ENCODE measurements at places on chromosomes 3 and 15. TPM values are rescaled to one million over a fixed set of nuclear protein-coding genes. Genes with fewer than 3 reads are reported as not detected.

- H3K4me3 ChIP-seq: no peak overlapping the region
- H3K36me3 ChIP-seq: no peaks in the 10 kb centered on the region
Observed at GRCh38 chr3:164250923-164251322, 827.4 kb downstream of the SI start.

Gene MKRN2OS
- polyA plus RNA-seq: 0.16 TPM

Gene RTP4
- polyA plus RNA-seq: 0.35 TPM

GRCh38 chr3:55718074-55718473, 231.0 kb upstream of the WNT5A start:
- no peaks in the 10 kb centered on the region for H3K36me3 ChIP-seq
- H3K27me3 ChIP-seq: no peaks in the 10 kb centered on the region
- DNase-seq: no peak
- H3K4me3 ChIP-seq: no peak overlapping the region

GRCh38 chr15:41828807-41829141, 882 bp downstream of the JMJD7 start:
- H3K36me3 ChIP-seq: peaks cover 34% of the 10 kb centered on the region
- no peaks in the 10 kb centered on the region for H3K27me3 ChIP-seq
- peak overlapping the region; percentile 86 for H3K27ac ChIP-seq
- peaks cover 21% of the 10 kb centered on the region for H3K4me1 ChIP-seq
- H3K4me3 ChIP-seq: peak overlapping the region; percentile 93

Gene LRRC34
- polyA plus RNA-seq: 1.7 TPM

GRCh38 chr3:117692416-117692995, 982.9 kb downstream of the TUSC7 start:
- no peaks in the 10 kb centered on the region for H3K27me3 ChIP-seq
- DNase-seq: no peak
- no peaks in the 10 kb centered on the region for H3K4me1 ChIP-seq
- H3K36me3 ChIP-seq: no peaks in the 10 kb centered on the region
- no peak overlapping the region for H3K27ac ChIP-seq

DNA sequence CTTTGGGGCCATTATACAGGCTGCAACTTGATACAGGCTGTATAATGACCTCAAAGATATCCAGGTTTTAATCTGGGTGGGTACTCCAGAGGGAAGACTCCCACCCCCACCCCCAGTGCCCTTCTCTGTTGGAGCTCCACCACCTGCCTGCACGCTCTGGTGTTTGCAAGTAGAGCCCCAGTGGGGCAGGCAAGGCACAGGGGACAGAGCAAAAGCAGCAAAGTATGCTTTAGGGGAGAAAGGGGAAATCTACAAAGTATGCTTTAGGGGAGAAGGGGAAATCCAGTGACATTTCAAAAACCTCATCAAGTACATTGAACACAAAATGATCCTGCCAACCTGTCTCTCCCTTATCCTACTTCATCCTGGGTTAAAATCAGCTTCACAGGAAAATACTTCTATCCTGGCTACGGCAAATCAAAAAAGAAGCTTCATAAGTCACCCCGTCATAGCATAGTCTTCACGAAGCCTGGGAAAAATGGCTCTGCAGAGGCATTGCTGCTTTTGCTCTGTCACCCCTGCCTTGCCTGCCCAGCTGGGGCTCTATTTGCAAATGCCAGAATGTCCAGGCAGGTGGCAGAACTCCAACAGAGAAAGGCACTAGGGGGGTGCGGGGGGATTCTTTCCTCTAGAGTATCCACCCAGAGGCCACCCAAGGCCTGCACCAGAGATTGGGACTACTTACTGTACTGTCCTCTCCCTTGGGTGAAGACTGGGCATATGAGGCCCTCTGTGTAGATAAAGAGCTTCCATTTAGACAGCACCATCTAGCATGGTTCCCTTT, 60.9 kb upstream of the ATP11B start:
- H3K36me3 ChIP-seq: no peaks in the 10 kb centered on the region
- no peak for DNase-seq
- H3K27me3 ChIP-seq: peaks cover 3% of the 10 kb centered on the region
- H3K27ac ChIP-seq: no peak overlapping the region
- H3K4me3 ChIP-seq: no peak overlapping the region

GRCh38 chr15:64112904-64113303, 17.1 kb downstream of the SNX1 start:
- peak overlapping the region; percentile 65 for H3K27ac ChIP-seq
- no peak overlapping the region for H3K4me3 ChIP-seq
- peaks cover 40% of the 10 kb centered on the region for H3K4me1 ChIP-seq
- H3K27me3 ChIP-seq: no peaks in the 10 kb centered on the region

DNA sequence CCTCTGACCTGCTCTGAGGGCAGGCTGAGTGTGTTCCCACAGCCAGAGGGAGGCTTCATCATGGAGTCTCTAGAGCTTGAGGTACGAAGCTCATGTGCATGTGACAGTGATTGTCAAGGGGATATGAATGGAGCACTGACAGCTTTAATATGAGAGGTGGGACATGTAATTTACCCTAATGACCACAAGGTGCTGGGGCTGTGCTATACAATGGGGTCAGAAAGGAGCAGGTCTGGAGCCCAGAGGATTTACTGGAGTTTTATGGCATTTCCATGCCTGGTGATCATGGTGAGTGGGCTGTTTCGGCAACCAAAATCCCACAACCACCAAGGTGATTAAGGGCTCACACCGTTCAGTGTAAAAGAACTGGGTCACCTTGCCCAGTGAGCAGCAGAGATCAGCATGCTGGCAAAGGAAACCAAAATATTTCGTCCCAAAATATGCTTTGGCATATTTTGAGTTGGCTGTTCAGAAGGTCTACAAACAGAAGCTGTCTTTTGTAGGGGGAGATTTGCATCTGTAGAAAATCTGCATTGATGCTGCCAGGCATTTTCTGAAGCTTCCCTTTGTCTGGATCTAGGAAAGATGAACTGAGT, 40.1 kb upstream of the RASGRF1 start:
- H3K4me3 ChIP-seq: no peak overlapping the region
- DNase-seq: no peak
- H3K27ac ChIP-seq: no peak overlapping the region
- peaks cover 2% of the 10 kb centered on the region for H3K27me3 ChIP-seq
- no peaks in the 10 kb centered on the region for H3K4me1 ChIP-seq
- no peaks in the 10 kb centered on the region for H3K36me3 ChIP-seq

DNA sequence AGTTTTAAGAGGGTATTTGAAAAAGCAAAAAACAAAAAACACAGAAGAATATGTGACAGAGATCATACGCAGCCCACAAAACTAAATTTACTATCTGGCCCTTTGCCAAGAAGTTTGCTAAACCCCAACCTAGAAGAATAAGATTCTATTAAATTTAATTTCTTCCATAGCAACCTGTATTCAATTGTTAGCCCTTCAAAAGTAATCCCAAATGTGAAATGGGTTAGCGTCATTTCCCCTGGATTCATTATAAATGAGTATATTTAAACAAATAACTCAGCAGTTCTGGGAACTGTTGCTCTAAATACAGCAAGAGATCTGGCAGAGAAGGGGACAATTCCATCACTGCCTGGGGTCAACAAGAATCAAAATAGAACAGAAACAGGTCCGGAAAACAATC, 56.8 kb downstream of the CERS3 start:
- H3K4me1 ChIP-seq: peaks cover 5% of the 10 kb centered on the region
- H3K36me3 ChIP-seq: no peaks in the 10 kb centered on the region
- DNase-seq: no peak
- H3K27me3 ChIP-seq: no peaks in the 10 kb centered on the region
- H3K27ac ChIP-seq: no peak overlapping the region
- no peak overlapping the region for H3K4me3 ChIP-seq

Gene KBTBD13
- 1.2 TPM for polyA plus RNA-seq

Gene MOBP
- not detected for polyA plus RNA-seq

- H3K36me3 ChIP-seq: no peaks in the 10 kb centered on the region
- H3K27me3 ChIP-seq: no peaks in the 10 kb centered on the region
- H3K27ac ChIP-seq: no peak overlapping the region
- no peak overlapping the region for H3K4me3 ChIP-seq
Observed at GRCh38 chr3:8198605-8199004, 303.0 kb upstream of the LMCD1 start.

DNA sequence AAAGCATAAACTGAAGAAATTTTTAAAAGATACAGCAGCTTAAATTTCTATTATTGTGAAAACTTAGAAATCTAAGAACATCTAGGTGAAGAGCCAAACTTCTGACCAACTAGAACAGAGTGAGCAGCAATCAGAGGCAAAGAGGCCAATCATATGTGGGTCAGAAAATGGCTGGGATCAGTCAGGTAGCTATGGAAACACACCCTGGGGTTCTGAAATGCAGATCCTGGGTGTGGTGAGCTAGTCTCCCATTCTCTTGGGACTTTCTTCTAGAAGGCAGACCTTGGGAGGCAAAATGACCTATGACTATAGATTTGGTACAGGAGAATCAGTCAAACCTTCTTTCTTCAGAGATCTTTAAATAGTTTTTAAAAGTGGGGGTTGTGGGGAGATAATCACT, 385.8 kb downstream of the TBC1D5 start:
- no peaks in the 10 kb centered on the region for H3K27me3 ChIP-seq
- H3K4me1 ChIP-seq: no peaks in the 10 kb centered on the region

DNA sequence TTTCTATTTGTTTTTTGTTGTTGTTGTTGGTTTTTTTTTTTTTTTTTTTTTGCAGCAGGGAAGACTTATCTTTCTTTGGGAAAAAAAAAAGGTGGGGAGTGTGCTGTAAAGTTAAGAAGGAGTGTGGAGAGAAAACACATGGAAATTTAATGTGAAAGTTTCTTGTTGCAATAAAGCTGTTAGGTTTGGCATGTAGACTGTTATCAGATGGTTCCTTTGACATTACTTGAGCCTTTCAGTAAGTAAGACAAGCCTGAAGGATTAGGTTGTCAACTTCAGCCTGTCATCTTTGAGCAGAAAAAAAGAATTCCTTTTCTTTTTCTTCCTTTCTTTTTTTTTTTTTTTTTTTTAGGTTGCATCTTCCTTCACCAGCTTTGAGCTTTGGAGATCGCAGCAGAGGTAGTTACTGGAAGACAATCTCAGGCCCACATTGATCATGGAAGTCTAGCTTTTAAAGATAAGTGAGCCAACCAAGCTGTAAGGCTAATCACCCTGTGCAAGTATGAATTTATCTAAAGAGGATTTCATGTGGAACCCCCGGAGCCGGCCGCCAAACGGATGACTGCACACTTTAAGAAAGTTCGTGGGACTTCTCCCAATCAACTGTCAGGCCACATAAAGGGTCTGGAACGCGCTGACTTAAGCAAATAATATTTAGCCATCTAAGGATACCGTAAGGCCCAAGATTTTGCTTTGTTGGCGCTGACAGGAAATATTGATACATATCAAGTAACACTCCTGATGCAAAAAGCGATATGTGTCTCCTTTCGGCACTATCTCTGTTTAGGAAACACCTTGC, 1040.1 kb upstream of the NR2F2 start:
- no peak overlapping the region for H3K27ac ChIP-seq
- no peak overlapping the region for H3K4me3 ChIP-seq
- no peaks in the 10 kb centered on the region for H3K4me1 ChIP-seq
- DNase-seq: no peak
- peaks cover 2% of the 10 kb centered on the region for H3K27me3 ChIP-seq

Gene SERPINI2
- not detected for polyA plus RNA-seq

Gene PGBD4
- 0.70 TPM for polyA plus RNA-seq

- H3K4me3 ChIP-seq: no peak overlapping the region
- H3K4me1 ChIP-seq: no peaks in the 10 kb centered on the region
- no peaks in the 10 kb centered on the region for H3K27me3 ChIP-seq
Observed at GRCh38 chr15:60254416-60254815, 143.4 kb downstream of the ANXA2 start.

DNA sequence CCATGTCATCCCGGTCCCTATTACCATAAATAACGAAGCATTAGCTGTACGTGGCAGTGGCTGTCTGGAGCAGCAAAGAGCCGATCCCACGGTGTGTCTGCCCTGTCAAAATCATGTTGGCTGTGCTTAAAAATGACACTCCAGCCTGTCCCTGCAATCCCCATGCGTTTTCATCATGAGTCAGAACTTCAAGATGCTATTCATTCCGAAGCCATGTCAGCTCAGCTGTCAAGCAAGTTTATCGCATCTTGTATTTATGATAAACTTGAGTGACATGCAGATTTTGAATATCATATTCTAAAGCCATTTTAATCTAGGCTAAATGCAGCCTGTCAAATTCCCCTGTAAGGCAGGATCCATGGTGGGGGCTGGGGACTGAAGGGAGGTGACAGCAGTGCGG, 152.4 kb downstream of the TJP1 start:
- H3K4me3 ChIP-seq: no peak overlapping the region
- peaks cover 18% of the 10 kb centered on the region for H3K27me3 ChIP-seq
- H3K4me1 ChIP-seq: no peaks in the 10 kb centered on the region
- no peak for DNase-seq

DNA sequence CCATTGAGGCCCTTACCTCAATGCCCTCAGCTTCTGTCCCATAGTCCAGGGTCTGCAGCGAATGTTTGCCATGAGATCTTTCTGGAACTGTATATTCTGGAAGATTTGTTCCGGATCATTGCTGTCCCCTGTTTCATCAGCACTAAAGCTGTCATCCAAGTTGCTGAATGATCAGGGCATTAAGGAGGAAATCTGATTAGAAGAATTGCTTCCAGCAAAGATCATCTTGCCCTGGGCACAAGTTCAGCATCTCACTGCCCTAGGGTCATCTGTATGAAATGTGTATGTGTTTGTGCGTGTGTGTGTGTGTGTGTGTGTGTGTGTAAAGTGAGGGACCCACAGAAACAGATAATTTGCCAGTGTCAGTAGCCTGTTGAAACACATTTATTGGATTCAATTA, 1.4 kb downstream of the TMC3 start:
- DNase-seq: no peak
- no peaks in the 10 kb centered on the region for H3K36me3 ChIP-seq
- H3K4me1 ChIP-seq: no peaks in the 10 kb centered on the region

- no peak for DNase-seq
- H3K27me3 ChIP-seq: no peaks in the 10 kb centered on the region
- H3K4me1 ChIP-seq: no peaks in the 10 kb centered on the region
- no peaks in the 10 kb centered on the region for H3K36me3 ChIP-seq
Observed at GRCh38 chr3:84724877-84725276, 233.9 kb upstream of the CADM2 start.

DNA sequence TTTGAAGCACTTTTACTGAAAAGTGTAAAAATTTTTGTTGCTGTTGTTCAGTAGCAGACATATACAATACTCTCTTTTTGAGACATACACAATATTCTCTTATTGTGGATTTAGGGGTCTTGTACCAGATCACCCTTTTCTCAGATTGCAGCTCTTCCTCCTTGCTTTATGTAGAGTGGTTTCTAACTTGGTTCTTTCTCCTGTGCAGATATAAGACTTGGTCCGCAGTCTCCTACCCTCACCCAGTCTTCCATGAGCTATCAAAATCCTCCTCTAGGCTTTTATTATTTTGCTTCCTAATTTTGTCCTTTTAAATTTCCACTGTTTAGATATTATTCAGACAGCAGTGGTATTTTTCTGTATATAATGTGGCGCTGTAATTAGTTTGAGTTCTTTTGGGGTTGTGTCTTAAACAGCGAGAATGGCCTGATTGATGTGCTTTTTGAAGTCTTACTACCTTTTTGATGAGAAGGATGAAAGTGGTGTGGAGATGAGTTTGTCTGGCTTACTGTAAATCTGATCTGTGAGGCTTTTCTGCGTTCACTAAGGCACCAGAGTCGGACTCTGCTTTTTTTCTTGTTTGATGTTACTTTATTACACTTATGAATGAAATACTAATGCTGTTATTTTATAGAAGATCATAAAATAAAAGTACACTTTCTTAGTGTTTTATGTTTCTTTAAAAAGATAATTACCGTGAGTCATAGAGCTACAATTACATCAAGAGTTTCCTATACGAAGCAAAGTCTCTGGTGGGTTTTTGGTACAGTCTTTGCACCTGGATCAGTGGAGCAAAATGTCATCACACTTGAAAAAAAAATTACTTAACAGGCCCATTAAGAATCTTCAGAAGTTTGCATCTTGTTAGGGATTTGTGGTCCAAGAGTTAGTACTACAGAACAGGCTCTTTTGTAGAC, 27.8 kb downstream of the FNDC3B start:
- H3K4me1 ChIP-seq: peaks cover 80% of the 10 kb centered on the region
- no peaks in the 10 kb centered on the region for H3K27me3 ChIP-seq
- DNase-seq: no peak
- H3K4me3 ChIP-seq: no peak overlapping the region
- H3K36me3 ChIP-seq: no peaks in the 10 kb centered on the region
